H1 (cell line): ENCODE measurements at places on chromosomes 11 and 22. TPM values are rescaled to one million over a fixed set of nuclear protein-coding genes. Genes with fewer than 3 reads are reported as not detected.

GRCh38 chr11:8806974-8807373, 104.0 kb upstream of the AKIP1 start:
- no peak for DNase-seq

DNA sequence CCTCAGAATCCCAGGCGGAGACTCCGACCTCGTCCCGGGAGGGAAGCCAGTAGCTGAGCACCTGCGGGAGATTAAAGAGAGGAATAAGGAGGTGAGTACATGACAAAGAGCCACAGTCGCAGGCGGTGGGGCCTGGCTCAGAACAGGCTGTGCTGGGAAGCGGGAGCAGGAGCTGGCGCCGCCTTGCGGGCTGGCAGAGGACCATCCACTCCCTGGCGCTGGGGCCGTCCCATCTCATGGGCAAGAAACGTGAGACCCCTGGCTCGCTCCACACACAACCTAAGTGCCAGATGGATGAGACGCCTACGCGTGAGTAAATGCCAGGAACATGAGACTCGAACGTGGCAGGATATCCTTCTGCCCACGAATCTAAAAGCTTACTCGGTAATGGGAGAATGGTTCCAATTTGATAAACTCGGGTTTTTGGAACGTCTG, 6.3 kb downstream of the CEND1 start:
- DNase-seq: peak; percentile 93

DNA sequence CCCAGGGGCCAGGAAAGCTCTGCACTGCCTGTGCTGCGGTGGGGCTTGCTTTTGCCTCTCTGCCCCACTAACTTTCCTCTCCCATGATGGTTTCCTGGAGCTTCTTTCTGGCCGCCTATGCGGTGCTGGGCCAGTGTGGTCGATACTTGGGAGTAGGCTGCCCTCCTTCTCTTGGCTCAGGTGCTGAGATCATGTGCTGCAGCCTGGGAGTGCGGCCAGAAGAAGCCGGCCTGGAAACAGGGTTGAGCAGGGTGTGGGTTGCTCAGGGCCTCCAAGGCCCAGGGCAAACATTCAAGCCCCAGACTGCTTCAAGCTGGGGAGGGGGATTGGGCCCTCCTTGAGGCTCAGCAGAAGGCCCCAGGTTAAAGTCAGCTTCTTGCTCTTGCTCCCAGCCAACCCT, 125.0 kb downstream of the NTM start:
- no peak for DNase-seq

DNA sequence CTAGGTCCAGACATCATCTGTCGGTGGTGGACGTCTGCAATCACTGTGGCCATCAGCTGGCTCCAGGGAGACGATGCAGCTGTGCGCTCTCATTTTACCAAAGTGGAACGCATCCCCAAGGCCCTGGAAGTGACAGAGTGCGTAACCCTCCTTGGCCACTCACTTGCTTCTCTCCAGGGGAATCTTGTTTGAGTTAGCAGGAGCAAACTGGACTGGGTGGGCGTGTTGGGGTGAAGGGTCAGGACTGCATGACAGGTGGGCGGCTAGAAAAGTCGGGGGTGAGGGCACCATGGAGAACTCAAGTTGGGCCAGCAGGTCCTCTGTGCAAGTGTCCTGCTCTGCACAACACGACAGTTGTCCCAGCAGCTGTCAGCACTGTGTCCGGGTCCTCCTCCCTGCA, 16.2 kb downstream of the SHISA8 start:
- DNase-seq: no peak

DNA sequence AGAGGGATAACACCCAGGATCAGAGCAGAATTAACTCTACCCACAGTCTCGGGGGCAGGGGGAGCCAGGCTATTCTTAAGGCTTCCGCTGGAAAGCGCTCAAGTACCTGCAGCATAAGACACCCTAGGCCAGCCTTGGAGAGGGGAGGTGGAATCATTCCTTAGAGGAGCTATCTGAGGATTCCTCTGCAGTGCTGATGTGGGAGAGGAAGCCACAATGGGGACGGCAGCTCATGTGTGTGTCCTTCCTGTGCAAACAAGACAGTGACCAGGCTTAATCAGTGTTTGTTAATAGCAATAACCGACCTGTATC, 382.2 kb upstream of the CADM1 start:
- DNase-seq: no peak

DNA sequence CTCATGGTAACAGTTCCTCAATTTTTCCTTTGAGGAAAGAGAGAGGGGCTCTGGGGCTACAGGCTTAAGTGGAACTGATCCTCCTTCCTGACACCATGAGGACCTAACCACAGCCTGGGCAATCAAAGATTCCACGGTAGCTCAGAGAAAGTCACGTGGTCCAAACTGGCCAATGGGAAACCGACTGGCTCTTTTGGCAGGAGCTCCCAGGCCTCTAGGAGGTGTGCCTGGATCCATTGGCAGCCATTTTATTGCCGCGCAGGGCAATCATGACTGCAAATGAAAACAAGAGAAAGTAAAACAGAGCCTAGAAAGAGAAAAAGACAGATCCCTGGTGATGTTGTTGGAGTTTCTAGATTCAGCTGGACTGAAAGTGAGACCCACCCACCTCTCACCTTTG, 27.3 kb upstream of the ASPHD2 start:
- no peak for DNase-seq

- no peak for DNase-seq
Observed at GRCh38 chr22:31683181-31684105, 21.4 kb upstream of the PISD start.

DNA sequence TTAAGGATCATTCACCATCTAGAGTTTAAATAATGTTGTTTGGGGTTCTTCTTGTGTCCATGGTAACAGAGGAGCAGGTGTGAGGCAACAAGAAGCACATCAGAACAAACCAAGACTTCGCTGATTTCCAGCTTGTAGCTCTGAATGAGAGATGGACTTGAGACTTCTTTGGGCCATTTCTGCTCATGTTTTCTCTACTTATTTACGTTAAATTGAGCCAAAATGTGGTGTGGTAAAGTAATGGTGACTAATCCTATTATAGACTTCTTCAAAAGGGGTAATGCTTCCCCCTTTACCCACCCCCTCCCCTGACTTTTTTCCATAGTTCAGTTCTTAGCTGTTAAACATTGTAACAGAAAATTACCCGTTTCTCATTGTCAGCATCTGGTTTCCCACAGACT, 65.2 kb downstream of the CSTPP1 start:
- no peak for DNase-seq

TMEM191C gene
- 0.74 and 1.3 TPM in 2 replicates for total RNA-seq

PNPLA5 gene
- total RNA-seq: 6.8 and 8.2 TPM in 2 replicates

LIF gene
- total RNA-seq: 3.3 and 3.5 TPM in 2 replicates

ARHGAP8 gene
- 47.7 and 48.7 TPM in 2 replicates for total RNA-seq

DDIAS gene
- 24.0 and 25.7 TPM in 2 replicates for total RNA-seq

TMEM109 gene
- 30.3 and 30.7 TPM in 2 replicates for total RNA-seq

C11orf42 gene
- total RNA-seq: not detected in 2 replicates
